ENCODE measurements at places on chromosomes 12 and 14. TPM values are rescaled to one million over a fixed set of nuclear protein-coding genes. Genes with fewer than 3 reads are reported as not detected.

RDH5 gene
- total RNA-seq = 24.4 TPM

RERGL gene
- total RNA-seq = 0.67 TPM

FOXG1 gene
- not detected for total RNA-seq

- no peak for DNase-seq
Observed at GRCh38 chr12:2550561-2551411, 244.0 kb upstream of the FKBP4 start.

- peak; percentile 39 for DNase-seq
Observed at GRCh38 chr12:128259556-128260070, 7.4 kb upstream of the TMEM132C start.

- DNase-seq = no peak
Observed at GRCh38 chr12:69298947-69299346, 49.2 kb upstream of the LYZ start.

- DNase-seq = no peak
Observed at GRCh38 chr12:67818459-67818903, 169.9 kb downstream of the DYRK2 start.

DNA sequence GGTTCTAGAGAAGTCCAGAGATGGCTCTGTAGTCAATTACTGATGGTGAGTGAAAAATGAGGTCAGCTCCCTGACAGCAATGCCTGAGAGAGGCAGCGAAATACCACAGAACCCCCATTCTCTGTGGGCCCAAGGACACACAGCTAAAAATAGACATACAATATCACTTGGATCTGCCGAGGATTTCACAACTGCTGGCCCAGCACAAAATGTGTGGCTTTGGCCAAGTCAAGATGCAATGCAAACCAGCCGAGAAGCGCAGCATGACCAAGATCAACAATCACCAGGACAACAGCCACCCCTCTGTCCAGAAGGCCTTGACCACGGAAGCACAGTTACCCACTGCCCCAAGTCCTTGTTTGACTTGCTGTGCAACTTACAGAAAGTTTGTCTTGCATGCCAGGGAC is 52.2 kb downstream of the CKAP4 start:
- DNase-seq = peak; percentile 75

GRCh38 chr12:96862326-96862725 is 44.7 kb upstream of the NEDD1 start:
- no peak for DNase-seq

DNA sequence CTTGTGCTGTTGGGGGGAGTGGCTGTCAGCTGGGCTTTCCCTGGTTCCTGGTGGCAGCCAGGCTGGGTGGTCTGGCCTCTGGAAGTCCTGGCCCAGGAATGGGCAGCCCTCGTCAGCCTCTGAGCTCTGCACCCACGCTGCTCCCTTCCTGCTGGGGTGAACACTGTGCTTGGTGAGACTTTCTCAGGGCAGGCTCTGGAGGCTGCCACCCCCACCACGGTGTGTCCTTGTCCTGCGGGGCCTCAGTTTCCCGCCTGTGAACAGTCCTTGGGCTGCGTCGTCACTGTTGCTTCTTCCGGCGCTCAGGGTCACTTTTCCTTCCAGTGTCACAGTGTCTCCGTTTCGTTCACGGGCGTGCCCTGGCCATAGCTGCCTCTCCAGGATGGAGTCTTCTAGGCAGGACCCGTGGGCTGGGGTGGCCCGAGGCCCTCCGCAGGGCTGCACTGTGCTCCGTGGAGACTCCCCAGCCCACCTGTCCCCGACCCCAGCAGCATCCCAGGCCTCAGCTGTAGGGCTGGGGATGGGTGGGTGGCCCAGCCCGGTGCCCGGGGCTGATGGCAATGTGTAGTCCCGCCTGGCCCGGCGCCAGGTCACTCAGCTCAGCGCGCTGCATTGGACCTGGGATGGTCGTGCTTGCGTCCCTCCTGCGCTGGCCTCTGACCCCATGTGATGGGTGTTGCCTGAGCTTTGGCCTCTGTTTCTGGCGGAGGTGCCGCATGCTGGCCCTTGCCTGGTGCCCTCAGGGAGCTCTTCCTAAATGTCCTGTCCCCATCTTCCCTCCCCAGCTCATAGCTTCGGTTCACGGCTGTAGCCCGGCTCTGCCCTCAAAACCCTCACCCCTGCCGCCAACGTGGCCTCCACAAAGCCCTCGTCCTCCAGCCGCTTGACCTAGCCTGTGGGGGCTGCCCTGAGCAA is 6.8 kb downstream of the KIF26A start:
- peak; percentile 58 for DNase-seq

GRCh38 chr12:53065470-53065869 is 13.7 kb downstream of the SPRYD3 start:
- DNase-seq = peak; percentile 61

- no peak for DNase-seq
Observed at GRCh38 chr12:52514471-52515318, 5.5 kb downstream of the KRT5 start.

- DNase-seq = no peak
Observed at GRCh38 chr12:52631264-52631663, 12.9 kb upstream of the KRT73 start.

All from right cardiac atrium (tissue), 5 donors.